Parietal lobe (tissue), 2 donors: ENCODE measurements at places on chromosomes 16 and 17. TPM values are rescaled to one million over a fixed set of nuclear protein-coding genes. Genes with fewer than 3 reads are reported as not detected.

Gene FAM20A
- total RNA-seq, result 5.0 TPM

Gene TUBB3
- total RNA-seq, result 2,642 TPM

Gene WFDC1
- total RNA-seq, result 0.31 TPM

Gene C16orf86
- 1.3 TPM for total RNA-seq

Gene TMC7
- total RNA-seq, result 3.4 TPM

Gene AOC2
- 2.5 TPM for total RNA-seq

Gene GPR142
- not detected for total RNA-seq

Gene NPIPA5
- 8.1 TPM for total RNA-seq

Gene SULT1A4
- total RNA-seq, result 3.8 TPM

Gene NOD2
- total RNA-seq, result 0.31 TPM

Gene CASKIN1
- total RNA-seq, result 39.8 TPM

Gene PERCC1
- not detected for total RNA-seq

Gene GAS2L2
- total RNA-seq, result 0.31 TPM

Gene CDK3
- total RNA-seq, result 3.1 TPM

Gene SLC16A11
- not detected for total RNA-seq

Gene HSD11B2
- not detected for total RNA-seq

Gene SLC13A5
- total RNA-seq, result 0.63 TPM

Gene NT5M
- total RNA-seq, result 5.0 TPM

Gene MT4
- total RNA-seq, result not detected

Gene ALDOC
- 71.1 TPM for total RNA-seq

Gene ADAD2
- total RNA-seq, result not detected

Gene BAIAP3
- total RNA-seq, result 9.1 TPM
